ENCODE measurements at places on chromosomes 7 and 10.

DNA sequence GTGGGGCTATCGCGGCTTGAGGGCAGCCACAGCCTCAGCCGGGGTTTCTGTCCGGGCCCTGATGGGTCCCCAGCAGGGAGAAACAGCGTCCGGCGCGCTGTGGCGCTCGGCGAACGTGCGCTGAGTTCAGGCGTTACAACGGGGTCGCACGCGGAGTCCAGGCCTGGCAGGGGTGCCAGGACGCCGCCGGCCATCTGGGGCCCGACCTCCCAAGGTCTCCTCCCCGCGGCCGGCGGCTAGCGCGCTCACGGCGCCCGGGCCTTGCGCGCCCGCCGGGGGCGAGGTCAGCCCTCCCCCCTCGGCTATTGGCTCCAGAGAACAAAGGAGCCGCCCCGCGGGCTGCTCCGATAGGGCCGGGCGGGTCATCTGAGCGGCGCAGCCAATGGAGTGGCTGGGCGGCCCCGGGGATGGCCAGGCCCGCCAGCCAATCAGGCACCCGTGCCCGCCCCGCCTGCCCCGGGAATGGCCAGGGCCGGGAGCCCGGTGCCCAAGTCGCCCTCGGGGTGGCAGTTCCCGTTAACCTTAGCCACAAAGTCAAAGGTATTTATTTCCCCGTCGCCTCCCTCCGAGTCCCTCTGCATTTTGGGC lies at the start of gene ZNF775:
TSS of gene ZNF775 (plus strand) at position 478 of the 588 bp plus-strand sequence. CDS start 9,141 bp downstream, outside the sequence.
- DNase-seq: peak; percentile 94

DNA sequence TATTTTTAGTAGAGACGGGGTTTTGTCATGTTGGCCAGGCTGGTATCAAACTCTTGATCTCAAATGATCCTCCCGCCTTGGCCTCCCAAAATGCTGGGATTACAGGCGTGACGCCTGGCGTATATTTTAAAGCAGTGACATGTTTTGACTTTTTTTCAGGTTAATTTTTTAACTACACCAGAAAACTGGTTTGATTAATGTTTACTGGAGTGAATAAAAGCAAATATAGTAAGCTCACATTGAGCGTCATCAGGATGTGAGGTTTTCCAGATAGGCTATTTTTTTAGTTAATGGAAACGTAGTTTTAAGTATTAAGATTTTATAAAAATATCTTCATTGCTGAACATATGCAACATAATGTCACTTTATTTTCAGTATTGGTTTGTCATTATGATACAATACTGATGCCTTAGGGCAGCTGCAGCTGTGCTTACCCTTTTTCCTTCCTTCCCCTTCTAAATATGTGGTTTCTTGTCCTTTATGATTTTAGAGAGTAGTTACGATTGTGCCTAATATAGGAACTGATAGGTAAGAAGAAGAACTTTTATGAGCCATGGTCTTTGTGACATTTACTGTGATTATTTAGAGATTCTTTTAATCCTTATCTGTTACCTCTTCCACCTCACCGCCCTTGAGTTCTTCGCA lies 37.3 kb downstream of the TMEM60 start:
- DNase-seq: no peak

DNA sequence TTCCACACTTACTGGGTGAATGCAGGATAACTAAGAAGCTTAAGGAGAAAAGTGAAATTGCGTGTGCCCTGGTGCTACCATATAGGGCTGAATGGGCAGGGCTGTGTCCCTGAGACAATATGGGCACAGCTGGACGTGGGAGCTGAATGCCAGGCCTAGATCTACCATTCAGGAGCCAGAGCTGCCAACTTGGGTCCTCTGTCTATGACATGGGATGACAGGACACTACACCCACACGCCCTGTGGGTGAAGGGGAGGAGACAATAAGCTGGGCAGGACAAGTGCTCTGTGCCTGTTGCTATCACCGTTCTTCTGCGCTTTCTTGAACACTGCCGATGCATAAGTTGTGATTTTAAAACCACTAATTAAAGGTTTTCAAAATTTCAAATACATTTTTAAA lies 293.9 kb downstream of the TNS3 start:
- DNase-seq: peak; percentile 18

- no peak for DNase-seq
Observed at GRCh38 chr7:148986742-148987009, 41.6 kb downstream of the PDIA4 start.

- DNase-seq: no peak
Observed at GRCh38 chr10:129942936-129943715, 20.9 kb downstream of the EBF3 start.

DNA sequence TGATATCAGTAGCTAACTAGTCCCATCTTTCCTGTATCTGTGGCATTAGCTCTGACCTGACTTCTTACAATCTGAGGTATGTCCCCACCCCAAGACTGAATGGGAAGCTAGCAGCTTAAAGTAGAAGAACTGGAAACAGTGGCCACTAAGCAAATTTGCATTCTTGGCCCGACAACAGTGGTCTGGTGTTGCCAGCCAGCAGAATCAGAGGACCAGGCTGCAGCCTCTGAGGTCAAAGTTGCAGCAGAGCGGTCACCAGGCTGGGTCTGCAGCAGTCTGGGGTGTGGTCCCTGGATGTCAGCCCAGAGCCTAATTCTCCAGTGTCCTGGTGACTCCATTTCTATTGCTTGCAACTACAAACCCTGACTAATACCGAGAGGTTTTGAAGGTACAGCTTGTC lies 26.3 kb downstream of the FAM107B start:
- no peak for DNase-seq

- DNase-seq: peak; percentile 54
Observed at GRCh38 chr7:131106681-131107336, 220.9 kb upstream of the MKLN1 start.

- DNase-seq: no peak
Observed at GRCh38 chr10:20489961-20490360, 407.1 kb downstream of the NEBL start.

DNA sequence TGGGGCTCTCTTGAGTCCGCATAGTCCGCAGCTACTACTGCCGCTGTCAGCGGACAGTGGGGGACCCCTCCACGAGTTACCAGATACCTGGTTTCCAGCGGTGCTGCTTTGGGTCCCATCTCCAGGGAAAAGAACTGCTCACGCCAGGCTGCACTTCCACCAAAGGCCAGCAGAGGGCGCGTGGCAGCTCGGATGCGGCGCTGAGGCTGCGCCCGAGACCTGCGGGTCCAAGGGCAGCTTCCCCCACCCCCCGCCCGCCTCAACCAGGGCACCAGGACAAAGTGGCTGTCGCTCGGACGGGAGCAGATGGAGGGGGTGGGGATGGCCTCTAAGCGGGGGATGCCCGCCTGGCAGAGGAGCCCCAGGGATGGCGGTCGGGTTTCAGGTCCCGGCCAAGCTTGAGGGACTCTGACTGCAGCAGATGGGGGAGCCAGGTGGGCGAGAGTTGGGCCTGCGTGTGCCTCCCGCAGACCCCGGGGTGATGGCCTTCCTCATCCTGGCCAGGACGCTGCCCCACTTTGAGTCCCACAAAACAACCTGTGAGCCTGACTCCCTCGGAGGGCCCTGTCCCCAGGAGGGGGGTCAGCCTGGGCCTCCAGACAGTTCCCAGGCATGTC lies 23.8 kb upstream of the ZNF735 start:
- DNase-seq: peak; percentile 2

GRCh38 chr7:4659551-4660286 lies 22.4 kb upstream of the FOXK1 start:
- DNase-seq: no peak

DNA sequence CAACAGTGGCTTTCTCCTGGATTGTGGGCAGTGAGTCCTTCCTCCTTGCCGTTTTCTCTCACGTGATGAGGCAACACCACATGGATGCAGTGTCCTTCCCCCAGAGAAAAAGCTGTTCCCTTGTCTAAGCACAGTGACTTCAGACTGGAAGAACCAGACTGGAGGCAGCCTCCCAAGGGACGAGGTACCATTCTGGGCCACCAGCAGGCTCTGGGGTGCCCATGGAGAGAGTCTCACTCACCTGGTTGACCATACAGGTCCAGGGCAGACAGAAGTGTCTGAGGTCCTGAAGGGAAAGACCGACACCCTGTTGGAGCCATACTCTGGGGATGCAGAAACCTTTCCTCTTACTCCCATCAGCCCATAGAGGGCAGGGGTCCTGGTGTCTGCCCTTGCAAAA lies 69.2 kb upstream of the DOCK1 start:
- no peak for DNase-seq

- DNase-seq: no peak
Observed at GRCh38 chr10:66927971-66928770, 2.3 kb downstream of the LRRTM3 start.

DNA sequence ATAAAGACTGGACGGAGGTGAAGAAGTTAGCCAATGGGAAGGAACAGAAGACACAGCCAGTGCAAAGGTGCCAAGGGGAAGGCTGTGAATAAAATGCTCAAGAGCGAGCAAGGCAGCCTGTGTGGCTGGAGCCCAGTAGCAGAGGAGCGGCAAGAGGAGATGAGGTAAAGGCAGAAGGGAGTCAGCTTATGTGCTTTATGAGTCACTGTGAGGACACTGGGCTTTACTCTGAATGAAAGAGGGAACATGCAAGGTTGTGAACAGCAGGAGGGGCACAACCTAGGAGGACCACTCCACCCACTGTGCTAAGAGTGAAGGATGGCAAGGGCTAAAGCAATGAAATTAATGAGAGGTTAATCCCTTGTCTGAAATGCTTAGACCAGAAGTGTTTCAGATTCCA lies 129.0 kb upstream of the ODAD2 start:
- DNase-seq: no peak

DNA sequence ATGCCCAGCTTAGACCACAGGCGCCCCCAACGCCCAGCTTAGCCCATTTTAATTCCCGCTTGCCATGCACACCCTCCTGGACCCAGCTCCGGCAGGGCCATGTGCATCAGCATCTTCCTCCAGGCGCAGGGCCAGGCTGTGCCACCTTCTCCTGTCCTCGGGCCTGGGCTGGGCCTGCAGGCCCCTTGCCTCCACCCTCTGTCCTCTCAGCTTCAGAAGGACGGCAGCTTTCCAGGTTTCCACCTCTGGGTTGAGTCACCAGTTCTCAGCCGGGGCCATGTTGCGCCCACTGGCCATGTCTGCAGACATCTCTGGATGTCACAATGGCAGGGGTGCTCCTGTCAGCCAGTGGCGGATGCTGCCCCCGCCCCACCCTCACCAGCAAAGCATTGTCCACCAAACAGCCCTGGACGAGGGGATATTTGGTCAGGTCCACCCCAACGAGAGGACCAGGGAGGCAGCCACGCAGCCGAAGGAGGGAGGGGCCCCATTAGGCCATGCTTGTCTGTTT lies 59.1 kb upstream of the NKX6-2 start:
- no peak for DNase-seq

DNA sequence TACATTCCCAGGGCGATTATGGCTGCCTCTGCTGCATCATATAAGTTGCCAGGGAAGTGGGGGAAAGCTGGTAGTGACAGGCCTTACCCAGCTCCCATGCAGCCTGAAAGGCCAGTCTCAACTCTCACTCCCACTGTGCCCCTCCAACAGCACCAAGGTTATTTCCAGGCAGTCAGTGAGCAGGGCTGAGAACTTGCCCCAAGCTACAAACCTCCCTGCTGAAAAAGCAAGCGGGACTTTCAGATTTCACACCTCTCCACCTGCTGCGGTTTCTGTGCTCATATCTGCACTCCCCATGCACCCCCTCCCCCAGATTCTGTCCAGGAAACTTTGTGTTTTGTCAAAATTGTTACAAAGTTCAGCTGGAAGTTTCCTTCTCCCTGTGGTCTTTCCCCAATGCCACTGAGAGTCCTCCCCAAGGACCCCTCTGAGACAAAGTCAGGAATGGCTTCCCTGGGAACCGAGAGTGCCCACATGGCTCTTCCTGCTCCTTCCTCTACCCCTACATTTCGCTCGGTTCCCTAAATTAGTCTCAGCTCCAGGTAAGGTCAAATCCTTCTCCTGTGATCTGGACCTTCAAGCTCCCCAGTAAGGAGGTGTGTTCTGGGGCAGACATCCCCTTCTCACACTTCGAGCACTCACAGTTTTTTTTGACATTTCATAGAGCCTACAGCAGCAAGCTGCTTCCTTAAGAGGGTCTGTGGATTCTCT lies 25.3 kb upstream of the WNT2 start:
- DNase-seq: no peak

GRCh38 chr7:158252081-158252836 lies 335.4 kb downstream of the PTPRN2 start:
- DNase-seq: no peak

DNA sequence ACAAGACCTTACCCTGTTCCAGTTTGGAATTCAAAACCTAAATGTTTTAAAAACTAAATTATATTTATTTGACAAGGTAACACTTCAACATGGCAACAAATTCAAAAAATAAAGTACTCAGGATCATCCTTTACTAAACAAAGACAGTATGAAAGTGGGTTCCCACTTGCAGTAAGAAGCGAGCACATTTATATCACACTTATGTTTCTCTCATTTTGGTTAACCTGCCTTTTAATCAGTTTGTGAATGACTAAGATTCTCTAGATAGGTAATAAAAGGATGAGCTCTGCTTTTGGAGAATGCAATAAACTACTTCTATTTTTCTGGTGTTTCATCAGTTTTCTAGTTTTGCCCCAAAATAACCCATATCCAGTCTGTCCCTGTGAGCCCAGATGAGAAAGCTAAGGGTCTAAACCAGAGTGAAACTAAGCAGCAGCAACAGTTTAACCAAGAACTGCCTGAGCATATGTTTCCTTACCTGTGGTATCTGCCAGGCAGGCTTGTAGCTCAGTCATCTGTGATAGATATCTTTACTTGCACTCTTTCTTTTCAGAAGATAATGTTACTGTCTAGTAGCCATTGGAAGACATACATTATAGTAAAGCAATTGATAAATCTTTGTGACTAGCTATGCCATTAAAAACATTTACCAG lies 64.1 kb downstream of the ABLIM1 start:
- no peak for DNase-seq

GRCh38 chr7:112678626-112679025 lies 111.6 kb downstream of the TMEM168 start:
- no peak for DNase-seq

GRCh38 chr10:114735946-114736345 lies 77.9 kb upstream of the ABLIM1 start:
- DNase-seq: no peak

- DNase-seq: no peak
Observed at GRCh38 chr10:114070710-114071109, 27.0 kb downstream of the ADRB1 start.

DNA sequence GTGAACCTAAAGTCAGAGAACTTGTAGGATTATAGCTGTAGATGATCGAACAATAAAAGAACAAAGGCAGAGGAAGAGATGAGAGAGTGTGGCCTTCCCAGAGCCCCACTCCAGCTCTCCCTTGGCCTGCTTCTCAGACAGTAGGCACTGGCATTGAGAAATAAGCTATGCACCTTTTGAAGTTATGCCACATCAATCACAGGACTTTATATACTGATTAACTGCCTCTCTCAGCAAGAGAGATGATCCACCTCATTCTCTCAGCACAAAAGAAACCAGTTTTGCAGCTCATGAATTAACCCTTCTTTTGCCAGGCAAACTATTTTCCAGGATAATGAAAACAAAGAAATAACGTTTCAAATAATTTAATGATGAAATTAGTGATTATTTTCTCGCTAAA lies 22.0 kb upstream of the CTTNBP2 start:
- DNase-seq: no peak

GRCh38 chr7:20795881-20796280 lies 9.2 kb upstream of the SP8 start:
- DNase-seq: no peak

GRCh38 chr10:103127241-103127640 lies 65.8 kb downstream of the NT5C2 start:
- DNase-seq: no peak

Data from hematopoietic multipotent progenitor cell treated with erythropoietin and hydrocortisone succinate and interleukin-3 and kit ligand, for 15 days (in vitro differentiated cells).